NCI-H524 treated with DMSO at 0.1 percent for 48 hours (cell line): ENCODE measurements at places on chromosomes 1 and 21.

DNA sequence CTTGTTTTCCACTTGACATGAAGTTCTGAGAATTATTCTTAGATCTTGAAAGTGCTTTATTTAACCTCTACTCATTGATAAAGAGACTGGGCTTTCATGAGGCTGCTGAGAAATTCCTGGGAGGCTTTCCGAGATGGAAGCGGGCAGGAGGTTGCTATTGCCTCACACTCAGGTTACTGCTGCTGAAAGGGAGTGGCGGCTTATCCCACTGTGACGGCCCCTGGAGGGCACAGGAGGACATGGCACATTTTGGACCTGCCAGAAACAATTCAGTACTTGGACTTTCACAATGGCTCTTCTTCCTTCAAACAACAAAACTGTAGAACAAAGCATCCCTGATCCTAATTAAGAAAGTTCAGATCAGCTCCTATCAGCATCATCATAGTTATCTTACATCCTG is 16.2 kb upstream of the MARK1 start:
- no peak for DNase-seq

- no peak for DNase-seq
Measured at GRCh38 chr1:107897438-107898345, 67.3 kb downstream of the VAV3 start.

DNA sequence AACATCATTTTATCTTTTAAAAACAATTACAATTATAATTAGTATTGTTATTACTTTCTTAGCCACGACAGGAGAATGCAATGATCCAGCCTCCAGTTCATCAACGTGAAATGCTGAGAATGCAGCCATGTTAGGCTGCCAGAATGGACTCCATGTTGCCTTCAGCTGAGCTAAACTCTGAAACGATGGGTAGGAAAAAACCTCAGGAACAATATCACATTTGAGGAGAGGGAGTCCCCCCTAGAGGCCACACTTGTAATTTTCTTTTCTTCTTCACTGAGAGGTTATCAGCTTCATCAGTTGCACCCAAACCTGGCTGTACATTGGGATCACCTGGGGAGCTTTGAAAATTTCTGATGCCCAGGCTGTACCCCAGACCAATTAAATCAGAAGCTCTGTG is 34.6 kb upstream of the DNAH14 start:
- DNase-seq = no peak

GRCh38 chr1:44119525-44119924 is 904 bp downstream of the KLF17 start:
- DNase-seq = no peak

DNA sequence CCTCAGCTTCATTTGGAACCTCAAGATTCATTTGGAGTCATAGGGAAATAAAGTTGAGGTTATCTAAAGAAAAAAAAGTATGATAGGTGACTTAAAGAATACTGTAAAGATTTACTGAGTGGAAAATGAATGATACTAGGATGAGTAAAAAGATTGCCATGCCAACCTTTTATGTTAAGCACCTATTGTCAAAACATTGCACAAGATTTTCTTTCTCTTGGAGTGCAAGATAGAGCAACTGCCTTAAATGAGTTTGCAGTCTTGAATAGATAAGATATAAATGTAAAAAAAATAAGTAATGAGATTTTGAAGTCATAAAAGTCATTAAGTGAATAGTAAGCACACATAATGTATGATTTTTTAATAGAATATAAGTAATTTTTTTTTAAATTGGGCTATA is 5.1 kb upstream of the ANGPTL1 start:
- DNase-seq = no peak

DNA sequence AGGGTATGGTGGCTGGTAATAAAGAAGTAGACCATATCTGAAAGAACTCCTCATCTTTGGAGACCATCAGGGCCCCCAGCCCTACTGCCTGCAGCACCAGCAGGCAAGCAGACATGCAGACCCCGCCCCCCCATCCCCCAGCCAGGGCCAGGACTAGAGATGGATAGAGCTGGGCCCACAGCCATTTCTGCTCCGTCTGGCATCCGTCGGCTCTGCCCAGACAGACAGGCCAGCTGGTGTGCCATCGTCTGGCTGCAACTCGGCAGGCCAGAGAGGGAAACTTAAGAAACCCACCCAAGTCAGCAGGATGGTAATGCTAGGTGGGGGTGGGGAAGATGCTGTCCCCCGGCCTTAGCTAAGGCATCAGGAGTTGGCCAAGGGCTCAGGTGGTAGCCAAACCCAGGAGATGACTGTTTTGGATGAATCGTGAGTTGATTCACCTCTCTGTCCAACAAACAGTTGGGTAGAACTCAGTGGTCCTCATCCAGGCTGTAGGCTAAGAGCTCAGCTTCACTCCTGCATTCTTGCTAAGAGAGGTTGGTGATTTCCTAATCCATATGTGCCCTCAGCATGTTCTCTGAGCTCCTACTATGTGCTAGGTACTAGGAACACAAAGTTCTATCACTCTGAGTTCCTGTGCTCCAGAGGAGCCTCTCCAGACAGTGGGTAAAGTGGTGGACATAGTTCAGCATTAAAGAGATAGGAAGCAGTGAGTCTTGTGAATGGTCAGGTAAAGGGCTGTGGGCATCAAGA is 23.2 kb upstream of the TMEM222 start:
- DNase-seq = no peak

- no peak for DNase-seq
Measured at GRCh38 chr1:101959456-101959855, 37.3 kb downstream of the OLFM3 start.

DNA sequence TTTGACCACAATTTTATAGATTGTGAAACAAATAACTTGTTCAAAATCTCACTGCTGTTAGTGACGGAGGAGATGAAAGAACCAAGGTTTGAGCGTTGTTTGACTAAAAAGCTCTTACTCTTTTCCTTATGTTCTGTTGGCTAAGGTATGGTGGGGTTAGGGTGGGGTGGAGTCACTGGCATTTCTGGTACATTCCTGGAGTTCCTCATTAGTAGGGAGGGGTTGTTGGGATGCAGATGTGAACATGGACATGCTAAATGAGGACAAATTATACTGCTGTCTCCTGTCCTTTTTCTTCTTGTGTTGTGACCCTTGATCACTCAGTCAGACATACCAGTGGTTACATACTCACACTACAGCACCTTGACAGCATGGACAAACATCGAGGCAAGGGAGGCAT is 26.2 kb upstream of the CD1D start:
- no peak for DNase-seq

GRCh38 chr1:41313661-41314131 is 47.5 kb upstream of the FOXO6 start:
- no peak for DNase-seq

DNA sequence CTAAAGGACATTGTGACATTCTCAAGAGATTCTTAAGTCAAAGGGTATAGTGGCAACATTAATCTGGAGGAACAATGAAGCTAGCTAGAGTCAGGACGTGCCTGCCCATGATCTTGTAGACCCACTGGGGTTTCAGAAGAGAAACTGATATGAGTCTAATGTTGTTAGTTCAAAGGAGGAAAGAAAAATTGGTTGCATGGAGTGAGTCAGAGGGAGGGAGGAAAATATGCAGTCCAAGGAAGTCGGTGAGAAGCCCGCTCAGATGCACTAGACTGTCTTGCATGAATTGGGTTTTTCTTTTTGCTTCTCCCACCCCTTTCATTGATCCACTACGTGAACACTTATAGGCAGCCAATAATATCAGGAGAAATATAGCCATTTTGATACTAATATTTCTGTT is 53.8 kb upstream of the SYT14 start:
- DNase-seq = no peak

DNA sequence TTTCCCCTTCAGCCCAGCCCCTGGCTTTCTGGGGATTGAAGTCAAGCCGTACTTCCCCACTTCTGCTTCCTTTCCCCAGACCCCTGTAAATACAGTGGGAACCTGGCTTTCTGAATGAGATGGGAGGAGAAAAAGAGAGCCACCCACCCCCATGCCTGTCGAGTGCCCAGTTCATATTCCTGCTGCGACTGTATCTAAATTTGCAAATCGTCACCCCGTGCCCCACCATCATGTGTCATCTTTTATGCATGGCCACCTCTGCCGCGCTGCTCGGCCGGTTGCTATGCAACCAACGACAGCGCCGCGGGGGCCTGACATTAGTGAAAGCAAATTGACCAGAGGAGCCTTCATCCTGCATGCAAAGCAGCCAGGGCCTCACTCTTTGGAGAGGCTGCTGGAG is 143.0 kb downstream of the ELAVL4 start:
- DNase-seq = no peak

DNA sequence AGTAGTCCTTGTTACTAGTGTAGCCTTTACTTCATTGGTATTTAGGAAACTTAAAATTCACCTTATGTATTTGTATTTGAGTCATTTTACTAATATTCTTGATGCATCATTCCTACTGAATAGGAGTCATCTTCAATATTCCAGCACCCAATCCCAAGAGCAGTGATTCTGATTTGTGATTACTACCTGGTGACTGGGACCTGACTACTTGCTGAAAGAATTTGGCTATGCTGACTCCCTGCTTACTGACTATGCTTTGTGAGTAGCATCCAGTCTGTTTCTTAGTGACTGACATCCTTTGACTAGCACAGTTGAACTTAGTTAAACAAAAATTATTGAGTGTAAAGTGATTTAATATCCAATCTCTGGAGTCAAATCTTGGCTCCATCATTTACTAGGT is 129.9 kb upstream of the NEGR1 start:
- DNase-seq = no peak

- no peak for DNase-seq
Measured at GRCh38 chr1:235864931-235865525, 1.7 kb downstream of the LYST start.

- no peak for DNase-seq
Measured at GRCh38 chr1:154860156-154860870, 9.8 kb downstream of the KCNN3 start.

DNA sequence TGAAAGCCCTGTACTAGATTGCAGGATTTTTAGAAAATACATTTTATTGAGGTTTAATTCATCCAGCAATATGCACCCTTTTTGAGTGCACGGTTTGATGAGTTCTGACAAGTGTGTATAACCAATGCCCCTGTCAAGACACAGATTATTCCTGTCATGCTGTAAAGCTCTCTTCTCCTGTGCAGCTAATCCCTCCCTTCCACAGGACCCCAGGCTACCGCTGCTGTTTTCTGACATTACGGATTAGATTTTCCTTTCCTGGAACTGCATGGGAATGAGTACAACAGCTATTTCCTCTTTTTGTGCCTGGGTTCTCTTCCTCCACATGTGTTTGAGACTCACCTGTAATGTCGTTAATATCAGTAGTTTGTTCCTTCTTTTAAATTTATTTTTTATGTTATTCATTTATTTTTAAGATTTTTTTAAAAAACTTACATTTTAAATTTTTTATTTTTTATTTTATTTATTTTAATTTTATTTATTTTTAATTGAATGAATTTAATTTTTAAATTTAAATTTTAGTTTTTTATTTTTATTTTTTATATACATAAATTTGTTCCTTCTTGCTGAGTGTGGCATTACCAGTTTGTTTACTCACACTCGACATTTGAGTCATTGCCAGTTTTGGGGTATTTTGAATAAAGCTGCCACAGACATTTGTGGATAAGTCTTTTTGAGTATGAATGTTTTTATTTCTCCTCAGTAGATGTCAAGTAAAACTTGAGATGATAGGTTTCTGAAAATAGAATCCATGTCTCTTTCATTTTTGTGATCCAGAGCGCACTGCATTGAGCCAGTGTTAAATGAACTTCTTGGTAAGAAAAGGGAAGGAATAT is 79.0 kb upstream of the B3GALT5 start:
- no peak for DNase-seq

DNA sequence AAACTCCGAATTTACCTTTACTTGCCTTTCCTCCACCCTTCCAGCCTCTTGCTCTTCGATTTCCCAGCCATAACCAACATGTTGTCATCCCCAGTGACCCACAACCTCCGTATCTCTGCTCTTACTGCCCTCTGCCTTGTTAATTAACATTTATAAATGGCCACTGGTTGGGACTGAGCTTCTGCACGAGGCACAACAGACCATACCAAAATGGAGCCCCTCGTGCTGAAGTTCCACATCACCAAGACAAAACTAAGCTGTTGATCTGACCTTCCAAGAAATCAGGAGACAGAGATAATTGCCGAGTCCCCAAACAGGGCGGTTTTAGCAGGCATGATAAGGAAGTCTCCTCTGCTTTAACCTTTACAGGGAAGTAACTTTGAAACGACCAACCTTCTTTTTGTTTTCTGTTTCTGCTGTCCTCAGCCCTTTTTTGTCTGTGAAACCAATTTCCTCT is 71.9 kb downstream of the NMNAT2 start:
- no peak for DNase-seq

DNA sequence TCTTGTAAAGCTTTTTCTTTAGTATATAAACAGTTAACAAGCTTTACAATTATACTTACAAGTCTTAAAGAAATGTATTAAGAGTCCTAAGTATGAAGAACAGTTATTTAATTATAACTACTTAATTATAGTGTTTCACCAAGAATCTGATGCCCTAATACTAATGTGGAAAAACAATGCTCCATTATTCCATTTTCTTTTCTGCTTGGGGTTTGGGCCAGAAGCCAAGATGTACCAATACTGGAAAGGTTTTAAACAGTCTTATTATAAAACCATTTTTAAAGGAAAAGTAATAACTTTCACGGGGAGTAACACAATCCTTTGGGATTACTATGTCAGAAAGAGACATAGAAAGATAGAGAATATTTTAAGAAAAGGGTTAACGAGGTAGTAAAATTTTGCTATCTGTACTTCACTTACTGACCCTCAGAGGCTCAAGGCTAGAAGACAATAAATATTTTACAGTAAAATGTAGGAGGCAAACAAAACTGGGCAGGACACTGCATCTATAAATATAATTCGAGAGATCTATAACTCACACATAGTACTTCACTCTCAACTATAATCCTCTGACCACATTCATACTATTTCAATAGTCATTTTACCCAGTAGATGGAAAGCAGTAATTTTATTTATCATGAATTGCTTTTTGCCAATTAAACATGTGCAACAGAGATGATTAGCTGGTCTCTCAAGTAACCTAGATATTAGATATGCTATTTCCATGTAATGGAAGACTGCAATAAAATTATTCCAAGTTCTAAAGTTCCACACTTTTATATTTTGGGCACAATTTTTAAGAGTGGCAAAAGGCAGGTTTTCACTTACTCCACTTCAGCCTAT is 63.9 kb downstream of the LTN1 start:
- DNase-seq = no peak

GRCh38 chr1:66227966-66228365 is 306.0 kb upstream of the SGIP1 start:
- no peak for DNase-seq
